ENCODE measurements at places on chromosomes 1 and 21.
A peak's percentile ranks its signal among the peaks of the same experiment; 100 is the strongest.

DNA sequence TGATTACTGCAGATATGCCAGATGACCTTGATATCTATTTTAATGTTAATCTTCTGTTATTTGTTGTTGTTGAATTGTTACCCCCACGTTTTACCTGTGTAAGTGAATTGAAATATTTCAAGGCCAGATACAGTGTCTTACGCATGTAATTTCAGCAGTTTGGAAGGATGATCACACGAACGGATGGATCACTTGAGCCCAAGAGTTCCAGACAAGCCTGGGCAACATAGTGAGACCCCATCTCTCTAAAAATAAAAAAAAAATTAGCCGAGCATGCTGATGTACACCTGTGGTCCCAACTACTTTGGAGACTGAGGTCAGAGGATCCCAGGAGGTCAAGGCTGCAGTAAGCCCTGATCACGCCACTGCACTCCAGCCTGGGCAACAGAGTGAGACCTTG lies 32.2 kb downstream of the SDCCAG8 start:
- no peak for DNase-seq

GRCh38 chr21:16071092-16071491 lies 341.3 kb downstream of the USP25 start:
- DNase-seq: no peak

DNA sequence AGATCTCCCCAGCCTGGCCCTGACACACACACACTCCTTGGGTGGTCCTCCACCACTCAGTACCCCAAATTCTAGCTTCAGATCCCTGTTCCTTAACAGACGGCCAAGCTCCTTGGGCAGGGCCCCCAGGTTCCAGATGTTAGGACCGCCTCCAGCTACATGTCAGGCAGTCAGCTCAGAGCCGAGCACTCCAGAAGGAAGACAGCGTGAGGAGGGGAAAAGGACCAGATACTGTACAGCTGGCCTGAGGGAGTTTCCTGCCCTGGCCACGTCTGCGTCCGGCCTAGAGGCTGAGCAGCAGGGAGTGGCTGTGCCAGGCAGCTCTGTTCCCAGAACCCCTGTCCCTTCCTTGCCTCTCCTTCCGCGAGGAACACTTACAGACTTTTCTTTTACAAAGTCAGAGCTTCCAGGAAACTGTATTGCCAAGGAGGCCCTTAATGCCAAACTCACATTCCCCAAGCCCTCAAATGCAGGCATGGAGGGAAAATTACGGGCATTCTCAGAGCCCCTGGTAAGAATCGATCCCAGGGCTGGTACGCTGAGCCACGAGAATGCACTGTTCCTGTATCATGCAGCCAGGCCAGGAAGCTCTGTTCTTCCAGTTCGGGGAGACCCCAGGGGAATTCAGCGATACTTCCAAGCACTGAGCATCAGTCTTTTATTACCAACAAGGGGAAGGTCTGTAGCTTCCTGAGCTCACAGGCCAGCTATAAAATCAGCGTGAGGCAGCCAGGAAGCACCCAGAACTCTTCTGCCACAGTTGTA lies 45.2 kb upstream of the CNTN2 start:
- no peak for DNase-seq

- DNase-seq: no peak
Observed at GRCh38 chr1:158916085-158916484, 15.3 kb upstream of the PYHIN1 start.

- peak; percentile 70 for DNase-seq
Observed at GRCh38 chr1:153985941-153986761, at the start of gene RAB13. TSS of gene RAB13 (minus strand) at chr1:153986339. CDS start at chr1:153986236, 103 bp downstream.

- no peak for DNase-seq
Observed at GRCh38 chr21:32312976-32313375, 14.3 kb downstream of the MRAP start.

- no peak for DNase-seq
Observed at GRCh38 chr1:53206735-53207379, 10.2 kb downstream of the CPT2 start.

- no peak for DNase-seq
Observed at GRCh38 chr21:27168084-27168483, 201.2 kb upstream of the ADAMTS5 start.

- DNase-seq: no peak
Observed at GRCh38 chr1:40276122-40276521, 18.1 kb downstream of the ZMPSTE24 start.

GRCh38 chr1:159868766-159869165 lies 6.3 kb upstream of the VSIG8 start:
- DNase-seq: no peak

DNA sequence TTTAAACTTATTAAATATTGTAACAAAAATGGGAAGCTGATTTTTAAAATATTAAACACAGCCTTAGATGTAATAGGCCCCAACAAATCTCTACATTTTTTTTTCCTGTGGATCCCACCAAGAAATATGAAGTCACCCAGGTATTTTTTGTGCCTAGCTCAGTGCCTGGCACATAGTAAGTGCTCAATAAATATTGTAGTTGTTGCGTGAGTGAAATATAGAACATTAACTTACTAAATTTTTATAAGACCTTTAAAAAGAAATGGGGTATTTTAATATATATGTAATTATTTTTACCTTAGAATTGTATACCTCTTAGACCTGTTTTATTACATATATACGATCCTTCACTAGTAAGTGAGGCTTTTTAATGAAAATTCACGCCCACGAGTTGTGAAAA lies 569 bp upstream of the DNAH14 start:
- no peak for DNase-seq

DNA sequence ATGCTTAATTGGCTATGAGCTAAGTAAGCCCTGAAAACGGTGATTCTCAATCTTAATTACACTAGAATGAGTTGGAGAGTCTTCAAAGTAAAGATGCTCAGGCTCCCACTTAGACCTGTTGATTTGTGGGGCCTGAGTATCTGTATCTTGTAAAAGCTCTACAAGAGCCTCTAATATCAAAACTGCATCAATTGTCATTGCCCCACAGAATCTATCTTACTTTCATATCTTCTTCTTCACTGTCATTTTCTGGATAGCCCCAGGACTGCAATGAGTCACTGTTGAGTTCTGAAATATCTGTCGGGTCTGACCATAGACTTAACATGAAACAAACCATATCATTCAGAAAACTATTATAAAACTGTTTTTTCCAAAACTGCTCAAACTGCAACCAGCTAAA lies 102.8 kb upstream of the SERTAD4 start:
- no peak for DNase-seq

DNA sequence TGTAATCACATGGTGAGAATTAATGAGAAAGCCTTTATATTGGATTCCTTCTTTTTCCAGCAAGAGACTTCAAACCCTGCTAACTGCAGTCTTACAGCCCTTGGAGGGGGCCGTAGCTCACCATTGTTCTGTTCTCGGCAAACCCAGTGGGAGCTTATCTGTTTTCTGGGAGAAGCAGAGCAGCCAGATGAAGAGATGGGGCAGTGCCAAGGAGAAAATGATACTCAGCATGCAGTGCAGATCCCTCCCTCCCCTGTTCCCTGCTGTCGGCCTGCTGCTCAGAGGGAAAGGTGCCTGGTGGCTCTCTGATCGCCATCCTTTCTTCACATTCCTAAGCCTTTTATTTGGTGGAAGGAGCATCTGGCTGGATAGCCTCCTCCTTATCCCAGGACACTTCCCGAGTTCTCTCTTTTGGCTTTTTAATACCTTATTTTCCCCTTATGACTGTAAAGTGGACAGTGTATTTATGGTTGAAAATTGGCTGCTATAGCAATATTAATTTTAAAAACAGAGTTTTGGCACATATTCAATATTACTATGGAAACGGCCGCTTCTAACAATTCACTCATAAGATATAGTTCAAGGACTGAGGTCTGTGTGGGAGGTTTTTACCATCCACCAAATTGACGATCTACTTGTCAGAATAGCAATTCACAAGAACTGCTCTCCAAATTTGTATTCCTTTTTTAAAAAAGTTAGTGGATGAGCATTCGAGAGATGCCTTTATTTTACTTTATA lies 203.4 kb downstream of the CRB1 start:
- no peak for DNase-seq

- DNase-seq: no peak
Observed at GRCh38 chr1:193189442-193190095, 3.2 kb upstream of the B3GALT2 start.

Measured in 8988T (cell line).